Neural progenitor cell (in vitro differentiated cells): ENCODE measurements at places on chromosomes 13 and 19.
A peak's percentile ranks its signal among the peaks of the same experiment; 100 is the strongest.

GRCh38 chr19:39413911-39414608, 1.6 kb downstream of the PLEKHG2 start:
- DNase-seq, result peak; percentile 60

- DNase-seq, result no peak
These were observed 59.7 kb upstream of the KL start for GRCh38 chr13:32956595-32956933.

- DNase-seq, result no peak
These were observed 30.1 kb upstream of the CCDC124 start for GRCh38 chr19:17902701-17903100.

GRCh38 chr13:105201351-105201750, 1334.1 kb downstream of the EFNB2 start:
- DNase-seq, result no peak

GRCh38 chr13:38518328-38518727, 168.5 kb upstream of the FREM2 start:
- no peak for DNase-seq

DNA sequence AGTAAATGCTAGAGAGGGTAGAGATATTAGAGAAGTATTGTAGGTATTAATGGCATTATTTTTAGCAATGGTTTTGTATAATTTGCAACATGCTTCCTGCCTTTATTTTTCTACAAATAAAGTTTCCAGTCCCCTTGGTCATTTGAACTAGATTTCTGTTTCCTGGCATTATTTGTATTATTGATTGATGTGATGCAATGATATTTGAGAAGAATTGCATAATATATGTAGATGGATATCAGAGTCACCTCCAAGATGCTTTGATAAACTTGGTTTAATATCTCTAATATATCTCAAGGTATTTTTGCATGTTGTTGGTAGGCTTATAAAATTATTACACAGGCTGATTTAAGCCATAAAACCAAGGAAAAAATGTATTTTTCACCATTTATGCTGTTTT, 1054.5 kb downstream of the SLITRK1 start:
- no peak for DNase-seq

DNA sequence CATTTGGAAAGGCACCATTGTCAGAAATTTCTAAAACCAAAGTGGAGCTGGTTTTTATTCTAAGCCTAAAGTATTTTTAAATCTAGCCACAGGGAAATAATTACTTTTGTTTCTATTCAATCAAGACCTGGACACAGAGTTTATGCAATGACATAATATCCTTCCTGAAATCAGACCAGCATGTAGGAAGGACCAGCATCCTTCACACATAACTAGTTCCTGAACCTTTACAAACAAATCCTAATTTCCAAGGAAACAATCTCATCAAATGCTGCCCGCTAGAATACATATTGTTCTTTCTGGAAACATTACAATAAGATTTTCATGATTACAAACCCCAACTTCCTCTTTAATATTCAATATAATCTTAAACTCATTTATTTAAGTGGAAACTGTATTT, 1.5 kb downstream of the STARD13 start:
- DNase-seq, result no peak

- peak; percentile 48 for DNase-seq
These were observed 54.3 kb downstream of the MTMR6 start for GRCh38 chr13:25232937-25233515.

GRCh38 chr13:24172071-24172470, 11.6 kb downstream of the SPATA13 start:
- no peak for DNase-seq

GRCh38 chr19:8194528-8195267, 14.5 kb upstream of the CERS4 start:
- no peak for DNase-seq

GRCh38 chr19:50341091-50341564, 12.0 kb upstream of the KCNC3 start:
- no peak for DNase-seq

- DNase-seq, result no peak
These were observed 1.7 kb downstream of the DMWD start for GRCh38 chr19:45790942-45791341.

- DNase-seq, result peak; percentile 29
These were observed 1314.5 kb upstream of the MIR17HG start for GRCh38 chr13:90032841-90033493.

- DNase-seq, result no peak
These were observed 12.8 kb downstream of the ZNF439 start for GRCh38 chr19:11861301-11861700.

DNA sequence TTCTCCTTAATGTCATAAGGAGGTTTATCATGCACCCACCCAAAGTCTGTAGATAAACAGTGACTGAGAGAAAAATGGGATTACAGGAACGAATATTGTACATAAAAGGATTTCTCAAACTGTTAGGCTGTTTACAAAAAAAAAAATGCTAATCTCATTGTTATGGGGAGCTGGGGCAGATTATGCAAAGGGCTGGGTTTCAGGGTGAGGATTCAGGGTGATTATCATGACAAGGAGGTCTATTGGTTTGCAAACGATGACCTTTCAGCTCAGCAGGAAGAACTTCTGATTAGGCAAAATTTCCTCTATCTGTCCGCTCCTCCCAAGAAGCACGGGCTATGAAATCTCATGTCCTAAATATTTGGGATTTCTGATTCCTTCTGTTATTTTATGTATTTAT, 41.4 kb downstream of the NLRP12 start:
- DNase-seq, result no peak

GRCh38 chr19:3338541-3339181, 27.7 kb upstream of the NFIC start:
- DNase-seq, result no peak

GRCh38 chr19:30105727-30106126, 163.7 kb downstream of the URI1 start:
- DNase-seq, result no peak

- no peak for DNase-seq
These were observed 18.1 kb downstream of the DDX39A start for GRCh38 chr19:14400951-14401431.

DNA sequence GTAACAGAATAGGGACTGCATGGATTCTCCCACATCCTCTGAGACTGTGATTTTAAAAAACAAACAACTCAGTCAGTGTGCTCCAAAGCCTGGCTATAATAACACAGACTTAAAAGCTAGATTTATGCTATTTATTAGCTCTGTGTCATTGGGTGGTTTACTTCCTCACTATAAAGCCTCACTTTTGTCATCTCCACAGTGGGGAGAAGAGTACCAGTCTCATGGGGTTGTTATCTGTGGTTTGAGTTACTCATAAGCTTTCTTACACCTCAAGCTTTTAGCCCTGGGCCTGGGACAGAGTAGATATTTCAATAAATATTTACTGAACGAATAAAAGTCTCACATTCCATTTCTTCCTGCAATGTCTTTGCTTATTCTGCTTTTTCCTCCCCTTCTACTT, 5.3 kb downstream of the RNASEH2B start:
- no peak for DNase-seq

GRCh38 chr13:74171641-74172040, 37.4 kb upstream of the KLF12 start:
- DNase-seq, result no peak

DNA sequence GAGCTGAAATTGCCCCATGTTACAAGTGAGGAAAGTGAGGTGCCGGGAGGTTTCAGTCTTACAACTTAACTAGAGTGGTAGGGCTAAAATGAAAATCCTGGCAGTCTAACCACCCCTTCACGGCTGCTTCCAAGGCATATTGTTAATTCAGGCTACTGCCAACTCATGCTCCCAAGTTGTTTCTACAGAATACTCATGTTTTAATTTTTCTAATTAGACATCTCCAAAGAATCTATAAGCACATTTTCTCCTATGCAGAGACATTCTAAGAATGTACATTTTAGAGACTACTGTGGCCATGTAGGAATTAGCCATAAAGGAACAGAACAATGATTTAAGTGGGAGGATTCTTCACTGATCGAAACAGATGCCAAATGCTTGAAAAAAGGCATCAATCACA, 7.0 kb upstream of the TSC22D1 start:
- no peak for DNase-seq

DNA sequence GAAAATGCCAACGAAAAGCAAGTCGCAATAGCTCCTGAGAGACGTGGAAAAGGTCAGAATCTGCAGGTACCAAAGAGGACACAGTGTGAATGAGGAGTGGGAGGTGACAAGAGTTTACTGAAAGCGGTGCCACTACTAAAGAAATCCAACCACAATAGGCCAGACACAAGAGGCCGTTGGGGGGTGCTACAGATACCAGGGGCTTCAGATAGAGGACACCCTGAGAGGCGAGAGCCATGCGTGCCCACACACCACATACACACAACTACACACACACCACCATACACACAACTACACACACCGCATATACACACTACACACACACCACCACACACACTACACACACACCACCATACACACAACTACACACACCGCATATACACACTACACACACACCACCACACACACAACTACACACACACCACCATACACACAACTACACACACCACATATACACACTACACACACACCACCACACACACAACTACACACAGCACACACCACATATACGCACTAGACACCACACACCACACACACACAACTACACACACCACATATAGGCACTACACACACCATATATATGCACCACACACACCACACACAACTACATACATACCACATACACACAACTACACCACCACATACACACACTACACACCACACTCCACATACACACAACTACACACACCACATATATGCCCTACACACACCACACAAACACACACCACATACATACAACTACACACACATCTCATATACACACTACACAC, 28.5 kb downstream of the CRYL1 start:
- DNase-seq, result no peak

GRCh38 chr13:67156723-67157060, 73.4 kb downstream of the PCDH9 start:
- no peak for DNase-seq

DNA sequence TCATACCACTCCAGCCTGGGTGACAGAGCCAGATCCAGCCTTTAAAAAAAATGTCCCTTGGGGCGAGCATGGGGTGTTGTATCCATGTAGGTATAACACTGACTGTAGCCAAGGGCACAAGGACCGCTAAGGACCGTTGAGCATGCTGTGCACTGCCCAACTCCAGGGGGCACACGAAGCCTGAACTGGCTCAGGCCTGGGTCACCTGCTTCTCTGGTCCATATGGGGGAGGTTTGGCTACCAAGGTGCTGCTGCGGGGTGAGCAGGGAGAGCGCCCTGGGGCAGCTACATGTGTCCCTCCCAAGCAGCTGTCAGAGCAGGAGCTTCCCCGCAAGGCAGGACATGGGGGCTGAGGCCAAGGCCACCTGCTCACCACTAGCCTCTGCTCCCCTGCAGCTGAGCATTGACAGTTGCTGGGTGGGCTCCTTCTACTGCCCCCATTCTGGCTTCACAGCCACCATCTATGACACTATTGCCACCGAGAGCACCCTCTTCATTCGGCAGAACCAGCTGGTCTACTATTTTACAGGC, 16.3 kb downstream of the CATSPERG start:
- DNase-seq, result no peak

DNA sequence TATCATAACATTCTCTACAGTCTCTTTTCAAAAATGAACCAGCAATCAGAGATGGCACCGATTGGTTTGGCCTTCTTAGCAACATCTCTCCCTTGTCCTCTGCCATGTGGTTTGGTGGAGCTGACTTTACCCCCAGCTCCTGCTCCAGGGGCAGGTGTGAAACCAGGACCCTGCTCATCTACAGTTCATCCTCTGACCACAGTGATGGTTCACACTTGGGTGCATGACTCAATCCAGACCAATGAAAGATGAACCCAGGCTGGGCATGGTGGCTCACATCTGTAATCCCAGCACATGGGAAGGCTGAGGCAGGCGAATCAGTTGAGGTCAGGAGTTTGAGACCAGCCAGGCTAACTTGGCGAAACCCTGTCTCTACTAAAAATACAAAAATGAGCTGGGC, 33.6 kb upstream of the FFAR2 start:
- DNase-seq, result no peak

GRCh38 chr13:29859971-29860370, 9.6 kb upstream of the UBL3 start:
- DNase-seq, result no peak

DNA sequence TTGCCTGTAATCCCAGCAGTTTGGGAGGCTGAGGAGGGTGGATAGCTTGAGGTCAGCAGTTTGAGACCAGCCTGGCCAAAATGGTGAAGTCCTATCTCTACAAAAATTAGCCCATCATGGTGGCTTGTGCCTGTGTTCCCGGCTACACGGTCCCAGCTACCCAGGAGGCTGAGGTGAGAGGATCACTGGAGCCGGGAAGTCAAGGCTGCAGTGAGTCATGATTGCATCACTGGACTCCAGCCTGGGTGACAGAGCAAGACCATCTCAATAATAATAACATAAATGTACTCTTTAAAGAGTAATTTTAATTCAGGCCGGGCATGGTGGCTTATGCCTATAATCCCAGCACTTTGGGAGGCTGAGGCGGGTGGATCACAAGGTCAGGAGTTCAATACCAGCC, 38.7 kb downstream of the SKA3 start:
- DNase-seq, result no peak

GRCh38 chr19:14475251-14476073, at the start of gene PTGER1:
Gene PTGER1 (minus strand): TSS chr19:14475354. CDS start chr19:14474320, 1,034 bp downstream.
- peak; percentile 69 for DNase-seq

DNA sequence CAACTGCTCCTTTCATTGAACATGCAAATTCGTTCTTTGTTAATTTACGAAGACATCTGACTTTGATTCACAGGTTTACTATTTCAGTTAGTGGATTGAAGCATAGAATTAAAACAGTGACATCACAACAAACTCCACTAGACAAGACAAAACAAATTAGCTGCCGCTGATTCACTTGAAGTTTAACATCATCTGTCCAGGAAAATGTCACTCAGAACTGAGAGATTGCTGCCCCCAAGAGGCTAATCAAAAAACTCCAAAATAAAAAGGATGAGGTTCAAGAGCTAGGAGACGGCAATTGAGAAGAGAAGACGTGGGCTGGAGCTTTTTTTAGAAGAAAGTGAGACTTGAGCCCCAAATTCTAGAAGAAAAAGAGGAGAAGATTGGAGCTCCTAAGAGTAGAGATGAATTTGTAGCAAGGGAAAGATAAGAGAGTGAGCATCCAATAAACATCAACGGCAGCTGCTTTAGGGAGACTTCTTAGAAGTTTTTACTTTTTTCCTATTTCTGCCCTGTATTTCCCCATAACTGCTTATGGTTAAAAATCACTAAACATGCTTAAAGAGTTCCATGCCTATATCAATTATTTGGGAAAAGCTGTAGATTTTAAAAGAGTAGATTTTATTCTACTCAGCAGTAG, 40.8 kb upstream of the TPP2 start:
- DNase-seq, result peak; percentile 39

GRCh38 chr13:91056746-91057145, 290.7 kb upstream of the MIR17HG start:
- no peak for DNase-seq

- DNase-seq, result no peak
These were observed 11.2 kb downstream of the EGLN2 start for GRCh38 chr19:40810160-40810559.

GRCh38 chr19:41320185-41320518, 10.2 kb downstream of the CCDC97 start:
- no peak for DNase-seq

- peak; percentile 90 for DNase-seq
These were observed 11.5 kb upstream of the CNFN start for GRCh38 chr19:42401365-42402303.

GRCh38 chr13:45410466-45410865, 7.7 kb downstream of the SLC25A30 start:
- DNase-seq, result no peak
